ENCODE measurements at places on chromosomes 5 and 9.
A peak's percentile ranks its signal among the peaks of the same experiment; 100 is the strongest.

GRCh38 chr5:171640480-171640879, 145.1 kb upstream of the SMIM23 start:
- DNase-seq = no peak

DNA sequence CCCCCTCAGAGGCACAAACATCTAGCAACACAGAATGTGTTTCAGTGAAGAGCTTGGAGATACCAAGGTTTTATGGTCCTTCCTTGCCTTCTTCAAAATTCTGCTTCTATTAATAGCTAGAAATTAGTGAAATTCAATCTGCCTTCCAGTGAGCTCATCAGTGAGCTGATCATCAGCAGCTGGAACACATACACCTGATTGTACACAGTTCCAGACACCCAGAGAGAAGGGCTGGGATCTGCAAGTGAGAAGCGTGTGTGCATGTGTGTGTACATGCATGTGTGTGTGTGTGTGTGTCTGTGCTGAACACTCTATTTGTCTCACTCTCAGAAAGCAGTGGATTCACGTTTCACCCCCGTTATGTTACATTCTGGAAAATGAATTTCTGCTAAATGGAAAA, 28.5 kb downstream of the CFAP90 start:
- no peak for DNase-seq

DNA sequence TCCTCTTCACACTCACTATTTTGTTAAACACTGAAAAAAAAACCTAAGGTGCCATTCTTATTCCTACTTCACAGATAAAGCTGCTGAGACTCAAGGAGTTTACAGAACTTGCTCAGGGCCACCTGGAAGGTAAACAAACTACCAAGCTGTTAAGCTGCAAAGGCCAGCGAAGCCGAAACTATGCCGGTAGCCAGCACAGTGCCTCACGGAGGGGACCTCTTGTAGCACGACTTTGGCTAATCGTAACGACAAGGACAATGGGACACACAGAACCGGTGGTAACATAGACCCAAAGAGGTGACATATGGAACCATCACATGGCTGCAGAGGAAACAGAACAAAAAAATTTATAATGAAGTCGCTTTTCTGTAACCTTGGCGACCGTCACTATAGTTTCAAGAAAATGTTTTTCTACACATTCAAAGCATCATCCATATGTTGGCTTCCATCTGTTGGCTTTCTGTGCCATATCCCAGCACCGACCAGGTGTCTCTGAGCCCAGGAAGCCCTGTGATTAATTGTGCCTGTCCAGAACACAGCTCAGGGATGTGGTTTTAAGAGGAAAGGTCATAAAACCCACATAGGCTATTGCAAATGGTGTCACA, 60.3 kb downstream of the S1PR3 start:
- peak; percentile 42 for DNase-seq

DNA sequence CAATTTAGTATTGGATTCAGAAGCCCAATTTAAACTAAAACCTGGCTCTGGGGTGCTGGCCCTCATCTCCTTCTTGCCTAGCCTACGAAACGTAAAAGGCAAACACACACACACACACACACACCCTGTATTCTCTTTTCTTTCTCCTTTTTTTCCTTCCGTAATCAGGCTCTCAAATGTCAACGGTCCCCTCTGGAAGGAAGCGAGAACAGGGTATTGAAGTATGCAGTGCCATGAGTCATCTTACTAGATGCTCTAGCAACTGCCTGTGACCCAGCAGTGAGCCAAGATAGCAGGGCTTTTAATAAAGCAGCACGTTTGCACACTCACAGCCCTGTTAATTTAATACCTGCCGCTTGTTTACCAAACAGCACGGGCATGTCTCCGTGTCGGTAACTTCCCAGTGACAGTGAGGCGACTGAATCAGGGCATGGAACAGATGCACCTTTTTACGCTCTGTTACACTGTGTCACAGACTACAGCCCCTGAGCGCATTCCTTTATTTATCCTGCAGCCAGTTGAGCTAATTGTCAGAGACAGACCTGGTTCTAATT, 243.8 kb downstream of the BNC2 start:
- no peak for DNase-seq

GRCh38 chr5:170750791-170751190, 32.7 kb upstream of the GABRP start:
- DNase-seq = no peak

DNA sequence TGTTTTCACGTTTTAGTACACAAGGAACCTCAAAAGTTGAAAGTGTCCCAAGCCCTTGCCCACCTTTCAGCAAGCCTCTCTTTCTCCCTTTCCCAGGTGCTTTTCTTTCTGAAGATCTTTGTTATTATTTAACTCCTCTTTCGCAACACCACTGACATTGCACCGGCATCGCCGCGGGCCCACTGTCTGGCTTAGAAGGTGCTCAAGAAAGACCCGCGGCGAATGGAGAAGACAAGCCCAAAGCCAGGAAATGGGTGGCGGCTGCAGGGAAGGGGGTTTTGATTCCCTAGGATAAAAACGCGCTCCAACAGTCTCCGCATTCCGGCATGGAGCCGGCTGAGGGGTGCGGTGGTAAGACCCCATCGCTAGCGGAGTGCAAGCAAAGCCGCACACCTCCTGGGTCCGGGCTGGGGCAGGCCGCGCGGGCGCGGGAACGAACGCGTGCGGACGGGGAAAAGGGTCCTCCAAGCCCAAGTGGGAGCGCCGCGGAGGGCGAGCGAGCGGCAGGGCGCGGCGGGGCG, 404 bp upstream of the AFAP1L1 start:
- no peak for DNase-seq

DNA sequence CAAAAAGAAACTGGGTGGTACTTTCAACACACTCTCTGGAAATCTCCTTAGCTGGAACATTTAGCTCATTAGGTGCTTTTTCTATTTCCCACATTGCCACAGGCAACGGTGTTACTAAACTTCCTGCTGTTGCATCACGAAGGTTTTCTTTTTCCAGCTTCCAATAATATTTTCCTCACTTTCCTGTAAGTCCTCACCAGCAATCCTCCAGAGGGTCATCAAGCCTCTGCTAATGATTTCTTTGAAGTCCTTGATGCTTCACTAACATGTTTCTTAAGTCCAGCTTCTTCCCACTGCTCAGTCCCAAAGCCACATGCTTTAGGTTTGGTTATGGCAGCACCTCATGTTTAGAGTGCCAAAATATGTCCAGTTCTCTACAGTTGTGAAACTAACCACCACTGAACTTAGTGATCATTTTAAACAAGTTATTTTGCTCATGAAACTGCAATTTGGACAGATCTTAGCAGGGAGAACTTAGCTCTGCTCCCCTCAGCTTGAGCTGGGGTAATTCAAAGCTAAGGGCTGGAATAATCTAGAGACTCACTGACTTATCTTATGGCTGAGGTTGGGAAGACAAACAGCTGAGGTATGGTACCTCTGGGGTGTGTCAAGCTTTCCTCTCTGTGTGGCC, 39.9 kb upstream of the RETREG1 start:
- DNase-seq = no peak

- DNase-seq = no peak
Observed at GRCh38 chr9:107148216-107148615, 134.9 kb upstream of the RAD23B start.

- no peak for DNase-seq
Observed at GRCh38 chr9:30932226-30932625, 1452.2 kb upstream of the ACO1 start.

DNA sequence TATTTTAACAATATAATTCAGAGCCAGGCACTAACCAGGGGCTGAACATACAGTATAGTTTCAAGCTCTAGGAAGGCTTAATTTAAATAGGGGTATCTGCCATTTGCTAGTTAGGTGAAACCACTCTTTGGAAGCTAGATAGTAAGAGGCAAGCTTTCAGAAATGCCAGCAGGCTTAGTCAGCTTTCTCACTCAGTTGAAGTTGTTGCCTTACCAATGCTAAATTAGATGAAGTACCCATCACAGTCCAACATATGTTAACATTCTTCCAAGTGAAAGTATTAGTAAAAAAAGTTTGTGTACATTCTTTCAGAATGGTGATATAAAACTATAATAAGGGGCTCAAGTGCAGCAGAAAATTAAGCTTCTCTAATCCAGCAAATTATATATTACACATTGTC, 215.0 kb downstream of the CNTLN start:
- no peak for DNase-seq

All from esophagus muscularis mucosa (tissue), 4 donors.